Small intestine (tissue), 16 donors: ENCODE measurements at places on chromosomes 3 and 15. TPM values are rescaled to one million over a fixed set of nuclear protein-coding genes. Genes with fewer than 3 reads are reported as not detected.
A peak's percentile ranks its signal among the peaks of the same experiment; 100 is the strongest.

GRCh38 chr3:4644951-4645350, 151.8 kb downstream of the ITPR1 start:
- no peak for DNase-seq
- no peak overlapping the region for H3K4me3 ChIP-seq
- peaks cover 2% of the 10 kb centered on the region for H3K36me3 ChIP-seq
- H3K27ac ChIP-seq: no peak overlapping the region
- no peaks in the 10 kb centered on the region for H3K4me1 ChIP-seq

DNA sequence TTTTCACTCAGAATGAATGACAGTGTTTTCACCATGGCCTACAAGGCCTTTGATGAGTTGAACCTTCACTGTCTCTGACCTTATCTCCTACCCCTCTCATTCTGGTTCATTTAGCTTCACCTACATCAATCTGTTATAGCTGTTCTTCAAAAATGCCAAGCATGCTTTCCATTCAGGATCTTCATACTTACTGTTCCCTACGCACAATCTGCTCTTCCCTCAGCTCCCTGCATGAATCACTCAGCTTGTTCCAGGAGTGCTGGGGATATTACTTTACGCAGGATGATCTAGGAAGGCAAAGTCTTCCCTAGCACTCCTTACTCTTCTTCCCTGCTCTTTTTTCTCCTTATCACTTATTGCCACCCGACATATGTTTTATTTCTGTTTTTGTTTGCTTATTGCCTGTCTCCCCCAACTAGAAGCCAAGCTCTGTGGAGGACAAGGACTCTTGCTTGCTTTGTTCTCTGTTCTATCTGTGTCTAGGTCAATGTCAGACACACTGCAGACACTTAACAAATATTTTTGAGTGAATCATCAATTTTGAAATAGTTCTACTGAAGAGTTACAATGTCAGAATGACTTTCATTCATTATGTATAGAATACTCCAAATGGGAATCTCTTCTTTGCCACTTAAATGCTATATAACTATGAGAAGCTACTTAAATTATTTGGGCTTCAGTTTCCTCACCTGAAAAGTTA, 238.3 kb upstream of the FEZF2 start:
- no peak for DNase-seq
- H3K36me3 ChIP-seq: no peaks in the 10 kb centered on the region
- H3K4me1 ChIP-seq: no peaks in the 10 kb centered on the region
- no peak overlapping the region for H3K4me3 ChIP-seq
- no peak overlapping the region for H3K27ac ChIP-seq

DNA sequence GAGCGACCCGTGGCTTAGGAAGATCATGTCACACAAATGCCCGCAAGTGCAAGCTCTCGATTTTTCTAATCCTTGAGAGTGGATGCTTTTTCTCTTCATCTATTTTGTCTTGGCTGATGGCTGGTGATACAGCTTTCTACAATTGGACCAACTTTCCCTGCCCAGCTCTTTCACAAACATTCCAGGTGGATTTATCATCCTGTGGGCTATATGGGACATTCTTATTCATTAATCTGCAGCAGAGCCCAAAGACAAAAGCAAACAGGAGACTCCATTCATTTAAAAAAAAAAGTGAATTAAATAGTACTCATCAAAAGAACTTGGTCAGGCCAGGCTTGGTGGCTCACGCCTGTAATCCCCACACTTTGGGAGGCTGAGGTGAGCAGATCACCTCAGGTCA, 14.2 kb upstream of the TSEN2 start:
- H3K27ac ChIP-seq: no peak overlapping the region
- H3K4me1 ChIP-seq: peaks cover 2% of the 10 kb centered on the region
- no peak for DNase-seq

DNA sequence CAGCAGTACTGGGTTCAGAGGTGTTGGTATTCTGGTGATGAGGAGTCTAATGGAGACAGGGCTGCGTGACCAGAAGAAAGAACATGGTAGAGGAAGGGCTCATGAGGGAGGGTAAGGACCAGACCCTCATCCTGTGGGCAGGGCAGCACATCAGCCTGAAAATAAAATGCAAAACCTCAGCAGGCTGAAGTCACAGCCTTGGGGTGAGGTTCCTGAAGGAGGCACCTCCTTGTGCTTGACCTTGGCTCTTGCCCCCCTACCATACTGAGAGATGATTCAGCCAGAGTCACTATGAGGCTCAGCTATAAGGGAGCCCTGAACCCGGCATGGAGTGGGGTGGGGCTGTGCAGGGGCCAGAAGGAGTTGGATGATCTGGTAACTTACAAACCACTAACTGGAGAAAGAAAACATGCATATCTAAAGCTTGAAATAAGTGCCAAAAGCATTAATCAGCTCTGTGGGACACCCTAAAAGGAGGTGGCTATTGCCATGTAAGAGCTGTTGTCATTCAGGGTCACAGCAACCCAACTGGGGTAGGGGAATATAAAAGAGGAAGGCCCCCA, 60.2 kb downstream of the CORO2B start:
- H3K36me3 ChIP-seq: no peaks in the 10 kb centered on the region
- H3K27ac ChIP-seq: no peak overlapping the region
- no peaks in the 10 kb centered on the region for H3K27me3 ChIP-seq
- no peak for DNase-seq

GRCh38 chr15:52136442-52136980, 23.9 kb upstream of the BCL2L10 start:
- no peaks in the 10 kb centered on the region for H3K27me3 ChIP-seq
- peaks cover 2% of the 10 kb centered on the region for H3K36me3 ChIP-seq
- H3K27ac ChIP-seq: no peak overlapping the region
- no peak for DNase-seq
- peaks cover 22% of the 10 kb centered on the region for H3K4me1 ChIP-seq
- no peak overlapping the region for H3K4me3 ChIP-seq

- no peaks in the 10 kb centered on the region for H3K36me3 ChIP-seq
- DNase-seq: no peak
- peaks cover 81% of the 10 kb centered on the region for H3K4me1 ChIP-seq
- no peak overlapping the region for H3K27ac ChIP-seq
- peak overlapping the region; percentile 16 for H3K4me3 ChIP-seq
- H3K27me3 ChIP-seq: peaks cover 4% of the 10 kb centered on the region
Observed at GRCh38 chr15:40926659-40927494, 2.3 kb upstream of the DLL4 start.

GRCh38 chr3:15099364-15100098, 583 bp upstream of the RBSN start:
- no peaks in the 10 kb centered on the region for H3K4me1 ChIP-seq
- DNase-seq: no peak
- peak overlapping the region; percentile 80 for H3K4me3 ChIP-seq

DNA sequence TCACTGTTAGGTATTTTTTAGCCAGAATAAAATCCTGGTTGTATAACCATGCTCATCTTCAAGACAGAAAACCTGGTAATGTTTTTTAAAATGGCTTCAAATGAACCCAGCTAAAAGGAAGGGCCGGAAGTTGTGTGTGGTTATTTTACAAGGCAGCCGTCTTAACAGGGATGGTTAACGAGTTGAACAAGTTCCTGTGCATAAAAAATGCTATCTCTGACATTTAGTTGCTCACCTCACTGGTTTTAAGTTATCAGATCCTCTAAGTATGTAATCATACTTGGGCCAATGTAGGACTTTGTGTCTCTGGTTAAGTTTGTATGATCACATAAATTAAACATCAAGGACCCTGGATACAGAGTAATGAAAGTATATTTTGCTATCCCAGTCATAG, 2.1 kb downstream of the ATP11B start:
- H3K4me3 ChIP-seq: peak overlapping the region; percentile 99
- peak; percentile 66 for DNase-seq
- no peaks in the 10 kb centered on the region for H3K36me3 ChIP-seq
- peaks cover 3% of the 10 kb centered on the region for H3K4me1 ChIP-seq
- no peaks in the 10 kb centered on the region for H3K27me3 ChIP-seq

- no peak overlapping the region for H3K4me3 ChIP-seq
- DNase-seq: no peak
- H3K27ac ChIP-seq: no peak overlapping the region
- no peaks in the 10 kb centered on the region for H3K27me3 ChIP-seq
- H3K36me3 ChIP-seq: no peaks in the 10 kb centered on the region
Observed at GRCh38 chr15:20352241-20353200, 189.1 kb downstream of the GOLGA6L6 start.

- no peaks in the 10 kb centered on the region for H3K36me3 ChIP-seq
- no peak overlapping the region for H3K27ac ChIP-seq
- H3K4me1 ChIP-seq: no peaks in the 10 kb centered on the region
- DNase-seq: peak; percentile 55
Observed at GRCh38 chr15:33119273-33119672, 75.2 kb downstream of the FMN1 start.

DNA sequence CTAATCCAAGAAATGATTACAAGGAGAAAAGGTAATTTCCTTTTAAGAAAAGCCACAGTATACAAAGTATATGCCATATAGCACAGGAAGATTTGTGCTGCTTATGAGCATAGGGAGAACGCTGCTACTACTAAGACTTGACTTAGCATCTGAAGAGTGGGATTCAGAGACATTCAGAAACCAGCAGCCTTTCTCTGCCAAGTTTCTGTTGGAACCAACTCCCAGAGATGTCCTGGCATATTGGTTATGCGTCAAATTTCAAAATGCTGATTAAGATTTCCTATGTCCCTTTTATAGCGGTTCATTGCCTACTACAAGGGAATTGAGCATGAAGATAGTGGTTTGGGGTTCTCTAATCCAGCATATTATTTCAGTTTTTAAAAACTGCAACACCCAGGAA, 4.9 kb downstream of the NR2E3 start:
- peaks cover 6% of the 10 kb centered on the region for H3K27me3 ChIP-seq
- no peaks in the 10 kb centered on the region for H3K36me3 ChIP-seq
- H3K27ac ChIP-seq: no peak overlapping the region
- H3K4me1 ChIP-seq: no peaks in the 10 kb centered on the region
- DNase-seq: no peak
- H3K4me3 ChIP-seq: no peak overlapping the region

DNA sequence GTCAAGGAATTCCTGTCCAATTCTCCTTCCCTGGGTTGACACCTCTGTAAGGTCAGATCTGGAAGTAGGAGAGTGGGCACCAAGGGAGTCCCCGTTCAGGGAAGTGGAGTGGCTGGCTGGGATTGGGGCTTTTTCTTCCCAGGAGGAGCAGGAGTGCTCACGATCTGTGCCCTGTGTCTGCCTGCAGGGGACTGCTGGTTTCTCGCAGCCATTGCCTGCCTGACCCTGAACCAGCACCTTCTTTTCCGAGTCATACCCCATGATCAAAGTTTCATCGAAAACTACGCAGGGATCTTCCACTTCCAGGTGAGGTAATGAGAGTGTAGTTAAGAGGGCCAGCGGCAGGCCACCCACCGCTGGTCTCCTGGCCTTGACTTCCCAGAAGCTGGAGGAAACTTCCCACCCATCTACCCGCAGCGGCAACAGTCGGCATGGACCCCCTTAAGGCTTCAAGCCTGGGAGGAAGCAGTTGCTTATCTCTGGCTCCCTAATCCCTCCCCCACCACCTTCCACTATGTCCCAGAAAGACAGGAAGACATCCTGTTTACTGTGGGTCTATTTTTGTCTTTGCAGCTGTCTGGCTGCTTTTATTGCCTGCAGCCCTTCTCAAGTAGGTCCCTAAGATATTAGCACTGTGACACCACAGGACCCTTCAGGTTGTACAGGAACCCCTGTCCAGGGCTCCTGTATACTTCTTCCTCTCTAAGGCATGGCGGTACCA, 26.8 kb downstream of the CAPN3 start:
- H3K4me3 ChIP-seq: no peak overlapping the region
- H3K27me3 ChIP-seq: no peaks in the 10 kb centered on the region
- no peak for DNase-seq
- H3K36me3 ChIP-seq: no peaks in the 10 kb centered on the region
- no peak overlapping the region for H3K27ac ChIP-seq

DNA sequence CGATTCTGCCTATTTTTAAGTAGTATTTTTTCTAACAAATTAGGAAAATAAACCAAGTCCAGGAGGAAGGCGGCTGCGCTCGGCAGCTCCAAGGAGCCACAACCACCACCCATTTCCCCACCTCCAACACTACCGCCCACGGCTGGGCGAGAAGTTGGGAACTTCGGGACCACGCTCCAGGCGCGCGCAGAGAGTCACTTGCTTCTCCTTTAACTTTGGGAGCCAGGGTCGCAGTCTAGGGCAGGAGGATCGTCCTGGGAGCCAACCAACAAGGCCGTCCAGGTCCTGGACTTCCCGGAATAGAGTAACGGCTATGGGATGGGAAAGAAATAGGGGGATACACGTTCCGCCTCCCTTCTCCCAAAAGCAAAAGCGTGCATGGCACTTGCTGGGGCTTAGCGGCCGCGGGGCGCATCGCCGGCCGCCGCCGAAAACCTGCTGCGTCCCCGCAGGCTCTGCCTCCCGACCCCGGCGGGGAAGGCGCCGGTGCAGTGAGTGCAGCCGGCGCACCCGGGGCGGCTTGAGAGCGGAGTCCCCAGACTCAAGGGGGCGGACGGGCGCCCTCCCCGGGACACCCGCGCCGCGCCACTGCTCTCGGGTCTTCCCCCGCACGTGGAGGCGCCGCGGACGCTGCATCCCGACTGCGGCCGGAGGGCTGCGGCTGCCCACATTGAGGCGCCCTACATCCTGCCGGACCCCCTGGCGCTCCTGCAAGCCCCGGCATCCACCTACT, 699 bp downstream of the MEGF11 start:
- H3K4me3 ChIP-seq: peak overlapping the region; percentile 18
- peaks cover 96% of the 10 kb centered on the region for H3K27me3 ChIP-seq
- H3K27ac ChIP-seq: no peak overlapping the region
- H3K36me3 ChIP-seq: no peaks in the 10 kb centered on the region
- H3K4me1 ChIP-seq: no peaks in the 10 kb centered on the region
- DNase-seq: peak; percentile 58

The QTRT2 gene
- 27.4 TPM for polyA plus RNA-seq

The DLL4 gene
- 0.81 TPM for polyA plus RNA-seq

The EXD1 gene
- not detected for polyA plus RNA-seq

The MESD gene
- 20.7 TPM for polyA plus RNA-seq

The LSAMP gene
- polyA plus RNA-seq: 1.8 TPM

The WDR93 gene
- not detected for polyA plus RNA-seq

The ITIH1 gene
- polyA plus RNA-seq: not detected

The TM4SF1 gene
- 88.4 TPM for polyA plus RNA-seq

The THRB gene
- 3.3 TPM for polyA plus RNA-seq

The SCAANT1 gene
- not detected for polyA plus RNA-seq

The PLA2G4D gene
- polyA plus RNA-seq: 0.18 TPM

The ARGFX gene
- polyA plus RNA-seq: not detected

The HES1 gene
- polyA plus RNA-seq: 38.1 TPM
